GOT3 (cell line): ENCODE measurements at places on chromosomes 2 and 18.

GRCh38 chr2:161250864-161251436 is 57.3 kb upstream of the PSMD14 start:
- no peak for DNase-seq

- DNase-seq = no peak
These were observed 684.7 kb downstream of the EPHA4 start for GRCh38 chr2:220887271-220887870.

- DNase-seq = no peak
These were observed 24.3 kb downstream of the FAM171B start for GRCh38 chr2:186718122-186718521.

- no peak for DNase-seq
These were observed 145.1 kb upstream of the CCDC195 start for GRCh38 chr2:224861266-224861665.

GRCh38 chr2:233119806-233120205 is 59.7 kb downstream of the INPP5D start:
- no peak for DNase-seq

GRCh38 chr18:46343456-46343855 is 239.3 kb downstream of the HAUS1 start:
- no peak for DNase-seq

DNA sequence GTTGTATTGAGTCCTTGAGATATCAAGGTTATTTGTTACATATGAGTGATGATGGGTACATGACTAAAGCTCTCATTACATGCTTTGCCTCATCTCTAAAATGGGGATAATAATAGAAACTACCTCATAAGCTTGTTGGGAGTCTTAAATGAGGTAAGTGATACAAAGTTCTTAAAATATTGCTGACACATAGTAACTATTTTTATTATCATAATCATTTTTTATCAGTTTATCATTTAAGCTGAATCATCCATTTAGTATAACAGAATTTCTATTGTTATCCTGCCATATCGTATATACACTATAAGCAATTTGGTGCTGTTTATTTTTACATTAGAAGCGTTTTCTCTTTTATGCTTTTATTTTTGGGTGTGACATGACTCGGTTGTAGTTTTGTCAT is 871.1 kb downstream of the LRP1B start:
- DNase-seq = no peak

- no peak for DNase-seq
These were observed 98.1 kb downstream of the FAM210A start for GRCh38 chr18:13628211-13628610.

DNA sequence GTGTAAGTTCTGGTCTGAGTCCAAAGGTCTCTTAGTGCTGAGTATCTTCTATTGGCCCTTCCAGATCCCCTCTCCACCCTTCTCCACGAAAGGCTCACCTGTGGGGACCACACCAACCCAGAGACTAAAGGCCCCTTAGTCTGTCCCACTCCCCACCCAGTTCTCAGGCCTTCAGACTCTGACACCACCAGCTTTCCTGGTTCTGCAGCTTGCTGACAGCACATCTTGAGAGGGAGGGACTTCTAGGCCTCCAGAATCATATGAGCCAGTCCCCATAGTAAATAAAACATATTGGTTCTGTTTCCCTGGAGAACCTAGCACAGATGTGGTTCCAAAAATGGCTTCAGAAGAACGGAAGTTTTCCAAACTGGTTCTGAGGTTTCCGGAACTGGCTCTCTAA is 38.5 kb upstream of the KLF11 start:
- no peak for DNase-seq
